ENCODE measurements at places on chromosomes 7 and 10.

DNA sequence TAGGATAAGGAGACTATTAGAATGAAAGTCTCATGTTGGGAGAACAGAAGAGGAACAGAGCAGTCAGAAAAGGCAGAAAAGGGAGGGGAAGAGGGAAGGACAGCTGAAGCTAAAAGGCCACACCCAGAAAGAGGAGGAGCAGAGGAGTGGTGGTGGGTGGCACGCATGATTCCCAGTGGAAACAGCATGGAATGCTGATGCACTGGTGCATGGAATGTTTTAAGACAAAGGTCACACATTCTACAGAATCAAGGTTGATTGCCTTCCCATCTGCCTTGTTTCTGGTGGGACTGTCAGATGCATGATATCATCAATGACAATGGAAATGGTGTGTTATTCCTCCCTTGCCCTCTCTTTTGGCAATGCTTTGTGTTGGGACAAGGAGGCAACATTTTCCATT is 285.4 kb upstream of the MKI67 start:
- no peak for DNase-seq

GRCh38 chr7:105107458-105107857 is 93.5 kb downstream of the KMT2E start:
- no peak for DNase-seq

GRCh38 chr10:63720676-63721075 is 199.5 kb downstream of the REEP3 start:
- no peak for DNase-seq

DNA sequence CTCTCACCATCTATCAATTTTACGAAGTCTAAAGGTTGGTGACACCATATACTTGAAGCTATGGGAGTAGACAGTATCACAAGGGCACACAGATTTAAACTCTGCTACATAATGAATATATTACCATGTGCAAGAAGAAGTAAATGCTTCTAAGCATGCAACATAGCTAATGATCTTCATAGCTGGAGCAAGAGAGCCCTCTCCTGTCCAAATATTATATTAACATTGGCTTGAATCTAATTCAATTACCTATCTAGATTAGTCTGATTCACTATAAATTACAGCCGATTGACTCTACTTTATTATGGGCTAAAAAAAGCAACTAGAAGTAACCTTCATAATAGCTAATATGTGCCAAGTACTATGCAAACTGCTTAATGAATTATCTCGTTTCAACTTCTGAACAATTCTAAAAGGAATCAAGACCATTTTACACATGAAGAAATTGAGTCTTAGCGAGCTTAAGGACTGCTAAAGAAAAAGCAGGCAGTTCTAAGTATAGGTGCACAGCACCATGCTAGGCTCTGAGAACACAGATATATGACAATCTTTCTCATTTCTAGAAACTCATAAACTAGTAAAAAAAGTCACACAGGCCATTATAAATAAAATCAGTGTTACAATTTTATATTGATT is 21.9 kb downstream of the FRA10AC1 start:
- no peak for DNase-seq

- DNase-seq, result no peak
Measured at GRCh38 chr7:20778063-20778721, 8.5 kb downstream of the SP8 start.

GRCh38 chr10:86971232-86971991 is 3.1 kb downstream of the ADIRF start:
- peak; percentile 89 for DNase-seq

DNA sequence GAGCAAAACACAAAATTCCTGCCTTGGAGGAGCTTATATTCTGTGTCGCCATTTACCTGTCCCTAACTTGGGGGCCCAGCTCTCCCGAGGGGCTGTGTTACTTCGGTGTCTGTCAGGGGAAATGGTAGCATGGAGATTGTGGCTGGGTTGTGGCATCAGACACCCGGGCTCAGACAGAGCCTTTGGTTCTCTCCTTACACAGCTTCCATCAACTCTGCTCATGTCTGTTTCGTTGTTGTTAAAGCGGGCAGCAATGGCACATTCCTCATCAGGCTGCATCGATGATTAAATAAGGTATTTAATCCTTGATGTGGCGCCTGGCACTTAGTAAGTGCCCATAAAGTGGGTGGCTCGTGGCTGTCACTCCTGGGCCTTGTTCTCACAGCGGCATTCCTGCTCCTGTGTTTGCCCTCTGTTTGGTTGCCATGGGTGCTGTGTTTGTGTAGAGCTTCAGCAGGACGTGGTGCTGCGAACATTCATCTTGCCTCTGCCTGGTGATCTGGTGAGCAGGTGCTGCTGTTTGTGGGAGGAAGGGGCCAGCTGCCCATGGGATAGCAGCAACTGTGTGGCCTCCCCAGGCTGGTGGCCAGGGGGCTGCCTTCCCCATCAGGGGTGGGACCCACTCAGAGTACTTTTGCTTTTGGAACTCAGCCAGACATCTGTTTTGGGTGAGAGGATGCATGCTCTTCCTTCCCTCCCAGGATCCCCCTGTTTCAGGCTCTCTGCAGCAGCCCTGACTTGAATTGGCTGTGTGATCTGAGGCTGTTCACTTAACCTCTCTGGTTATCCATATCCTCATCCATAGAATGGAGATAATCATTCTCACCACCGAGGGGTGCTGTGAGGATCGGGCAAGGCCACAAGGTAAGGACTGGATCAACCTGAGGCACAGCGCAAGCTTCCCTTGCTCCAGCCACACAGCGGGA is 207.2 kb upstream of the SVIL start:
- DNase-seq, result no peak

- no peak for DNase-seq
Measured at GRCh38 chr10:123792248-123792978, 99.2 kb downstream of the CPXM2 start.

DNA sequence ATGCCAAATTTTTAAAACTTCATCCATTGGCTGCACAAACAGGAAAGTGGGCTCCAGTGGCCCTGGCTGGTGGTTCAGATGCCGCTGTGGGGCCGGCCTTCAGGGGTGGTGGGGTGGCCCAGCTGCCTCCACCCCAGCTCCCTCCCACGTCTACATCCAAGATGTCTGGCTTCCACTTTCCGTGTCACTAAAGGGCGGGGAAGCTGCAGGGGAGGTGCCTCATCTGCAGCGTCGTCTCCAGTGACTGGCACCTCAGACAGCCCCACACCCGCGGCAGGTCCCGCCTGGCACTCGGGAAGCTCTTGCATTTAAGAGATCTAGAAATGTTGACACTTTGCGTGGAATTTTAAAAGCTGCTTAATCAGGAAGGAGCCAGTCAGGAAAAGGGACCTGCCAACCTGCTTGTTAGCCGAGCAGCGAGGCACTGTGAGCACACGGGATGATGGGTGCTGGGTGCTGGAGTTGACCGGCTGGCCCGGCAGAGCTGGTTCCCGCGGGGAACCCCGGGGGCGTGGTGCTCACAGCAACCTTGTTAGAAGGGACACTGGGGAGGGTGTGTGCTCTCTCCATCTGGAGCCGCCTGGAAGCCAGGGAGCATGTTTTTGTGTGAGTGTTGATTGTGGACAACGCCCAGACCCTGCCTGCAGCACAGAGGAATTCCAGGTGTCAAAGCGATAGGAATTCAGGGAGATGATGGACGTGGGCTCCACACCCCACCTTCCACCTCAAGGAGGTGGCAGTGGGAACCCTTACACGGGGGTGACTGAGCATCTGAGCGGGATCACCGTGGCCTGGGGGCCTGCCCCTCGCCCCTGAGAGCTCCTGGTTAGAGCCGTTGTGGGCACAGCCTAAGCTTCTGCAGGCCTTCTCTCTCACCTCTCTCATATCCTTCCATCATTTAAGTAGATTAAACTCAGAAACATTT is 320.5 kb downstream of the PTPRN2 start:
- no peak for DNase-seq

GRCh38 chr7:668139-668931 is 58.2 kb upstream of the DNAAF5 start:
- DNase-seq, result peak; percentile 10

DNA sequence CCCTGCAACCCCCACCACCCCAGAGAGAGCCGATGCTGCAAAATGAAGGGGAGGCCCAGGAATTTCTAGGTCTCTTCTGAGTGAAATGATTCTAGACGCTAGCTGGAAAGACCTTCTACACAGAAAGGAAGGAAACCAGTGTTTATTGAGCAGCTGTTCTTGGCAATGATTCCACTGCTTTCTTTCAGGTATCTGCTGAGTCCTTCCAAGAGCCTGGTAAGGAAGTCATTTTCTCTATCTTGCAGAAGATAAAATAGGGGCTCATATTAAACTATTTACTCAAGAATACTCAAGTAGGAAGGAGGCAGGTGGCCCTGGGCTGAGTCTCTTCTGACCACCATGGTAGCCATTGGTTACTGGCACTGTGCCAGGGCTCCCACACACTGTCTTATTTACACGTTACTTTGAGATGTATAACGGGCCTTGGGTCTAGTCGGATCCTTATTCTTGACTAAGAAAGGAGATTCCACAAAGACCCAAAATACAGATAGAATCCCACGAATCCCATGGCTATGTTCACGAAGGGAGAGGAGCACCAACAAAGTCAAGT is 112.1 kb downstream of the GALNT11 start:
- no peak for DNase-seq

GRCh38 chr7:94095316-94096009 is 91.3 kb upstream of the BET1 start:
- DNase-seq, result no peak

- DNase-seq, result no peak
Measured at GRCh38 chr10:113562069-113562468, 9.2 kb downstream of the HABP2 start.

GRCh38 chr10:28400176-28400575 is 97.3 kb upstream of the MPP7 start:
- peak; percentile 27 for DNase-seq

DNA sequence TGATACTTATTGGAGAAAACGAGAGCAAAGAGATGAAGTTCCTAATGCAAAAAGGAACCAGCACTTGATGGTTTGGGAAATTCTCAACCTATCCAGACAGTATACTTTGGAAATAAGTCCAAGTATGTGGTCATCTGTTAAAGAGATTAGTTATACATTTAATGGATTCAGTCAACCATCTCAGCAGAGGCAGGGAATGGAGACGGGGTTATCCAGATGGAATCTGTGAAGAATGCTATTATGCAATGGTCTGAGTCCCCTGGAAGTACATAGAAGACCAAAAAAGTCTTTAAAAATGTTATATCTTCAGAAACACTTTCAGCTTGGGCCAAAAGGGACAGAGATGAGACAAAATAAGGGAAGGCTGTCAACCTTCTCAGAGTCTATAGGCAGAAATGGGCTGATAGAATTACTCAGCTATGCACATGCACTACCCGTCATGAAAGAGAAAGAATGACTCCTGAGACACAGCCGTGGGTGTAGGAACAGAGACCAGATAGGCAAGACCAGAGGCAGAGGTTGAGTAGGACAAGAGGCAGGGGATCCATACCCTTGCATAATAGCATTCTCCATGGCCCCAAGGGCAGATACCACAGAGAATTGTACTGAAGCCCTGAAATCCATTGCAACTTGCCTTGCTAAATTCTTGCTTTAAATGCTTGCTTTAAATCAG is 738.8 kb upstream of the POT1 start:
- no peak for DNase-seq

DNA sequence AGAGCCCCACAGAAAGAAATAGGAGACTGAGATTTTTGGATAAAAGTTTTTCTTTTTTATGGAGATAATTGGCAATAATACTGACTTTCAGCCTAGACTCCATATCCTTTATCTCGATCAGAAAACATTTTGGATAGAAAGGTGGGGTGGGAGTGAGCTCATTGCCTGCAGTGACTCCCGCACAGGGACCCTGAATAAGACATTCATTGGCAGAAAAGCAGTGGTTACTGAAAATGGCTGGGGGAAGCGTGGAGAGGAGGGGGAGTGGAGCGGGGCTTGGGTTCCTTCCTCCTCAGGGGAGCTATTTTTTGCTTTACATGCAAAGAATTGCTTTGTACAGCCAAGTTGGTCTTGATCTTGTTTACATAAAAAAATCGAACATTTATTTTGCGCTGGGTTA is 90.4 kb upstream of the BMPER start:
- DNase-seq, result no peak

DNA sequence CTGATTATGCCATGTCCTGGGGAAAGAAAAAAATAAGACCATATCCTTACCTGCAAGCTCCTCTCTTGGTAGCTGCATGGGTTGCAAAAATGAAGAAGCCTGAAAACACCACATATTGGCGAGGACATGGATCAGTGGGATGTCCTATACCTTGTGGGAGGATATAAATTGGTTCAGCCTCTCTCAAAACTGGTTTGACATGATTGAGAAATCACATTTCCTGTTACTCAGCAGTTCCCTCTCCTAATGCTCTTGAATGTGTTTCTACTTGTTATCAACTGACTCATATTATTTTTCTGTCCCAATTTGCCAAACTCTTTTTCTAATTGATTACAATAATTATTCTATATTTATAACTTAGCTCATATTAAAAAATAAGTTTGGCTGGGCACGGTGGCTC is 380.2 kb downstream of the EXOC4 start:
- DNase-seq, result no peak

DNA sequence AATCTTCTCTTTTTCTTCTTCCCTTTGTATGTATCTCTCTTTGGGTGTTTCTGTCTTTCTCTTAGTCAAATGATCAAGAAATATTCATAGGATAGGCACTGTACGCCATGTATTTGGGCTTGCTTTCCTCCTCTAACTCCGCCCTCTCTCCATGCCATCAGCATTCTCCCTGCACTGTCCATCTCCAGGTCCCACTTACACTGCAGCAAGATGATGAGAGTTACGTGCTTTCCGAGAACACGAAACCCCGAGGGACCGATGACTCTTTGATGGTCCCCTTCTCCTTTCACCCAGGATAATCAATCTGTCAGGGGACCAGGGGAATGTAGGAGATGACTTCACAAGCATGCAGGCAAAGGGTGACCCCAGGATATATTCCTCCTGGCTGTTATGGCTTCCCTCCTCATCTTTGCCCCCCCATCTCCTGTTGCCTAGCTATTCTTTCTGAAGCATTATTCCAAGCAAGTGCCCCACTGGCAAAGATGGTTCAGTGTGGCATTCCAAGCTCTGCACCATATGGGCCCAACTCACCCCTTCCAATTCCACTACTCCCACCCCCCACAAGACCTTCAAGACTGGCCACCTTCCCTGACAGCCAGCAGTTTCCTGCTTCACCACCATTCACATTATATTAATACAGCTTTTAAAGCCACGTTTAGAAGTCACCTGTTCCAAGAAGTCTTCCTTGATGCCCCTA is 40.0 kb downstream of the HIF1AN start:
- DNase-seq, result no peak

GRCh38 chr10:98269435-98269912 is 1.5 kb upstream of the LOXL4 start:
- DNase-seq, result no peak

GRCh38 chr10:108560488-108560887 is 1362.8 kb downstream of the XPNPEP1 start:
- DNase-seq, result no peak

GRCh38 chr10:98361131-98362025 is 53.6 kb downstream of the PYROXD2 start:
- DNase-seq, result no peak

- DNase-seq, result no peak
Measured at GRCh38 chr7:37701769-37702168, 18.2 kb downstream of the GPR141 start.

DNA sequence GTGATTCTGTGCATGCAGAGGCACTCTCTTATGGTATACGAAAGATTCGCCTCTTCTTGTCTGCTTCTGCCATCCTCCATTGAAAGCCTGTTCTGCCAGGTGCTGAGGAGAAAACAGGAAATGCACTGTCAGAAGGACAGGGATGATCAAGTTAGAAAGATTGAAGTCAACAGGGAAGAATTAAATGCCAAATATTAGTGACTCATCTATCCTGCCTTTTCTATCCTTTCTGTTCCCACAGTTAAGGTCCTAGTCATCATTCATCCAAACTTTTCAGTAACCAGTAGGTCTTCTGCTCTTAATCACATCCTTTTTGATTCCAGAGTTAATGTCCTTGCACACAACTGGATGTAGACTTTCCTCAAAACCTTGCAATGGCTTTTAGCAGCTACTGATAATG is 4.8 kb upstream of the ZNF783 start:
- no peak for DNase-seq
